ENCODE measurements at places on chromosomes 3 and 15. TPM values are rescaled to one million over a fixed set of nuclear protein-coding genes. Genes with fewer than 3 reads are reported as not detected.
A peak's percentile ranks its signal among the peaks of the same experiment; 100 is the strongest.

The TCF12 gene
- total RNA-seq, result 123 TPM

The BNC1 gene
- 0.54 TPM for total RNA-seq

The USP8 gene
- 61.7 TPM for total RNA-seq

The ZCWPW2 gene
- total RNA-seq, result 0.56 TPM

The TUSC7 gene
- not detected for total RNA-seq

- DNase-seq, result no peak
Observed at GRCh38 chr3:100730524-100730923, 21.2 kb downstream of the TFG start.

GRCh38 chr15:70266412-70267121, 168.8 kb upstream of the TLE3 start:
- DNase-seq, result no peak

DNA sequence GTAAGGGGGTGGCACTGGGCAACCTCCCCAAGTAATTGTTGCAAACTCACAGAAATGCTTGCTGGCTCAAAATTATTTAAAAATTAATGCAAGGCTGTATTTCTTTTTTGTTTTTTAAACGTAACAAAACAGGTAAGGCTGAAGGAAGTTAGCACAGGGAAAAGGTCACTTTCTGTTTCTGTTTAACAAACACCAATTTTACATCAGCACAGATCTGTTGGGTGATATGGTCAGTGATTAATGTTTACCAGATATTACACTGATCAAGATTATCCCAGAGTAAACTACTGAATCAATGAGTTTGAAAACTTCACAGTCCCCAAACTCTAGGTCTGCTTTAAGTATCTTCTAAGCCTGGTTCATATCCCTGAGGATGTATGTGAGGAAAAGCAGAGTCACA, 558.0 kb downstream of the FOXP1 start:
- DNase-seq, result no peak

DNA sequence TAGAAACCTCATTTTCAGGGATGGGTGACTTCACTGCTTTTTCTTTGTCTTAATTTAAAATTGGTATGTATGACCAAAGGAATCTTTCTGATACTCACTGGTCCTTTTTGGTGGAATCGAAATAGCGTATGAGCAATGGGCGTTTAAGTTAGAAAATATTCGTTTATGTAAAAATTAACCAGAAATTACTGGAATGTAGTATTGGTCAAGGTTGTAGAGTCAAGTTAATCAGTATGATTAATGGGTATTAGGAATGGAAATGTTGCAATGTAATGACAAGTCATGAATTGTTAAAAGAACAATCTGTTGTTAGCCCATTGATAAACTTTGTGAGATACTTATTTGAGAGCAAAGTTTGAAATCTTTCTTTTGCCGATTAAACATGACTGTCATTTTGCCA, 36.9 kb downstream of the AKAP13 start:
- DNase-seq, result no peak

DNA sequence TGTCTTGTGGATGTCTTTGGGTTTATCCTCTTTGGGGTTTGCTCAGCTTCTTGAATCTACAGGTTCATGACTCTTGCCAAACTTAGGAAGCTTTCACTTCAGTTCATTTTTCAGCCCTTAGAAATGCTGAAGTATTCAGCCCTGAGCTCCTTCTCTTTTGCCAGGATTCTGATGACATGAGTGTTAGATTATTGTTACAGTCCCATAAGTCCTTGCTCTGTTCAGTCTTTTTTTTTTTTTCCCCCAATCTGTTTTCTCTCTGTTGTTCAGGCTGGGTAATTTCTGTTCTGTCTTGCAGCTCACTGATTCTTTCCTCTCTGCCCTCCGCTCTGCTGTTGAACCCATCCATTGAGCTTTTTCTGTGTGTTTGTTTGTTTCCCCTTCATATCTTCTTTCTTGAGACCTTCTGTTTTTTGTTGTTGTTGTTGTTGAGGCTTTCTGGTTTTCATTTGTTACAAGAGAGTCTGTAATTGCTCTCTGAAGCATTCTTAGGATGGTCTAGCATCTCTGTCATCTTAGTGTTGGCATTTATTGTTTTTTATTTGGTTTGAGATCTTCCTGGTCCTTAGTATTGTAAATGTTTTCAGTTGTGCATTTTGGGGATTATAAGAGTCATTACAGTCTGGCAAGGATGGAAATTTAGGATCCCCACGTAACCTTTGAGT, 18.4 kb downstream of the LRCH3 start:
- DNase-seq, result peak; percentile 85

GRCh38 chr15:52349052-52349700, 53.6 kb upstream of the MYO5C start:
- DNase-seq, result peak; percentile 37

GRCh38 chr15:51312166-51313073, 26.0 kb downstream of the CYP19A1 start:
- DNase-seq, result peak; percentile 71

- DNase-seq, result no peak
Observed at GRCh38 chr15:31019986-31020385, 28.6 kb upstream of the MTMR10 start.

- no peak for DNase-seq
Observed at GRCh38 chr3:1207904-1208303, 115.1 kb downstream of the CNTN6 start.

DNA sequence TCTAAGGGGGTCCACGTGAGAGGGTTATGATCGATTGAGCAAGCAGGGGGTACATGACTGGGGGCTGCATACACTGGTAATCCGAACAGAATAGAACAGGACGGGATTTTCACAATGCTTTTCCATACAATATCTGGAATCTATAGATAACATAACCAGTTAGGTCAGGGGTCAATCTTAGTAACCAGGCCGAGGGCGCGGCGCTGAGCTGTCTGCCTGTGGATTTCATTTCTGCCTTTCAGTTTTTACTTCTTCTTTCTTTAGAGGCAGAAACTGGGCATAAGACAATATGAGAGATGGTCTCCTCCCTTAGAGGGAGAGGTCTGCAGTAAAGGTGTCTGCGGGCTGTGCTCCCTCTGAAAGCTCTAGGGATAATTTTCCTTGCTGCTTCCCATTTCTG, 261.3 kb downstream of the XXYLT1 start:
- DNase-seq, result no peak

DNA sequence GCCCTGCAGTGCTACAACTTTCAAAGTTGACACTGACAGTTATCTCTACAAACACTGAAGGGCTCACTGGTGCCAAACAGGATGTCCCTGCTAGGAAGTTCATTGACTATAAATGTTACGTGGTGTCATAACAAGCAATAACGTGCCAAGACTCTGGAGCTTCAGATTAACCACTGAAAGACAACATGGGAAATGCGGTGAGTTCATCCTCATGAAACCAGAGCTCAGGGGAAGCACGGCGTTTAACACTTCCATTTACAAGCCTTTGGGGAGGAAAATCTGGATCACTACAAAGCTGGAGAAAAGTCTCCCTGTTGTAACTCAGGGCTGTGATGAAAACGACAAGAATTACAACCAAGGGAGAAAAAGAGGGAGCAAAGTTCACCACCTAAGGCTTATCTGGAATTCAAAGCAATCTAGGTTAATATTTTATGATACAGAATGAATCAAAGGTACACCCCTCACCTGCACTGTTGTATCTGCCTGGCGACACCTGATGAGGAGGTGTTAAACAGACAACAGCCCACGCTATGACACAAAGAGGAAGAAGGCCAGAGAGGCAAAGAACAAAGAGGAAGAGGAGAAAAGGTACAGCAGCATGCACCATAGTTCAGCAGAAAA, 27.0 kb downstream of the SHQ1 start:
- DNase-seq, result peak; percentile 53

DNA sequence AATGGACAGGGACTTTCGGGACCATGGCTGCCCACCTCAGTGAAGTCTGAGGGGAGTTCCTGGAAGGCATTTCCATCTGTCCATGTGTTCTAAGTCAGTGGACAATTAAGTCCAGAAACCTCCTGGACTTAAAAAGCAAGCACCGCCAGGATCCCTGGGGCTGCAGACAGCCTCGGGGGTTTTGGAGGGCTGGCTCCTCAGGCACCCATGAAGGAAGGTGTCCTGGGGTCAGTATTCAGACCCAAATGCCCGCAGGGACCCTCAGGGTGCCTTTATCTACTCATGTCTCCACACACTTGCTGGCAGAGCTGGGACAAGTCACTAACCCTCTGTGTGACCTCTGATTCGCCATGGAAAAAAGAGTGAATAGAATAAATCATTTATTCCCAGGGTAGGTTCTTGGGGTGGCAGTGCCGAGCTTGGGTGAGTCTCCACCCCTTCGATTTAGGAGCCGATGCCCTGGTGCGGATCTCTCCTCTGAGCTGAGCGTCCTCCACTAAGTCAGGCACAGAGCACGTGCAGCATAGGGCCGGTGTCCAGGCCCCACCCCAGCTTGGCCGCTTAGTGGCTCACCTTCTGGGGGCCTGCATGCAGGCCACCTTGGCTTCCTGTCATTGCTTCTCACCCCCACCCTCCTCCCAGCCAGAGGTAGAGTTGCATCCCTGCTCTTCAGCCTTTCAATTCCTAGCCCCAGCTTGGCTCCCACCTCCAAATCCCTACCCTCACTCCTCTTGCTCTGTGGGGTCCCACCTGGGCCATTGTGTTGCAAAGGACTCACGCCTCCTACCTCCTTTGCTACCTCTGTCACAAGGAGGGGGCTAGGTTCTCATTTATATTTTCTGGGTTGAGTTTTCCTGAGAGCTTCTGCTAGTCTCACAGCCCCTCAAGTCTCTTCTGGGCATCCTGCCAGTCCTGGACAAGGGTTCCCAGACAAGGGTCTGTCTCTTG, 19.9 kb downstream of the SLC6A6 start:
- no peak for DNase-seq

- DNase-seq, result peak; percentile 99
Observed at GRCh38 chr15:43440721-43441281, 52.2 kb downstream of the TP53BP1 start.

DNA sequence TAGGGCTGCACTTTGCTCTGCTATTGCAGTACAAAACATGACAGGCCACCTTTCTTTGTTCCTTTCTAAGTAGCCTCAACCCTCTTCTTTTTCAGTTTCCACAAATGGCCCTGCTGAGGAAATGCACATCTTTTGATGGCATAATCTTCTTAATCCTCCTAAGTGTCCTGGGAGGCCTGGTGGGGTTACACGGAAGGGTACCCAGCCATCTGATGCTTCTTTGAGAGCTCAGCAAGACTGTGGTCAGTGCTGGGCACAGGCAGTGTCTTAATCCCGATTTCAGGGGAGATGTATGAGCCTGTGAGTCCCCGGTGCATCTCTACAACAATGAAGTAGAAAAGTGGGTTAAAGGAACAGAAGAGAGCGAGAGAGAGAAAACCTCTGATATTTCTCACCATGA, 404.8 kb downstream of the GRM7 start:
- DNase-seq, result no peak

DNA sequence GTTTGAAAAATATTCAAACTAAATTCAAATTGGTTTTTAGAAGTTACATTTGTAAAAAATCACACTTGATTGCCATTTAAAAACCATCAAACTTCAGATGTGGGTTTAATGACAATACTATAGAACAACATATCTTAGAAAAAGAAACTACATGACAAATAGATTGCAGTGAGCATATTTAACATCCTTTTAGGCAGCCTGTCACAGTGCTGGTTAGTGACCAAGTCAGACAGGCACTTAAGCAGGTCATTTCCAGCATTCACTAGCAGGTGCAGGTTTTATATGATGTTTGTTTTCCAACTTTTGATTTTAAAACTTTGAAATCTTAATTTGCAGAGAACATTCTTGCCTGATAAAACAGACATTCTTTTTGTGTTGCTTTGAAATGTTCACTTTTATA, 115.7 kb downstream of the MBNL1 start:
- DNase-seq, result no peak

GRCh38 chr3:23518441-23518840, 287.3 kb upstream of the UBE2E1 start:
- no peak for DNase-seq

All from IMR-90 (cell line).